GM12878 (cell line): ENCODE measurements at places on chromosomes 5 and 9. TPM values are rescaled to one million over a fixed set of nuclear protein-coding genes. Genes with fewer than 3 reads are reported as not detected.

The SPAG8 gene
- 0.91 and 1.2 TPM in 2 replicates for polyA plus RNA-seq

The SLC6A7 gene
- not detected in 2 replicates for polyA plus RNA-seq

The NDUFA8 gene
- 158 and 159 TPM in 2 replicates for polyA plus RNA-seq

The PLPP7 gene
- polyA plus RNA-seq, result 0.27 and 1.0 TPM in 2 replicates

The SUSD1 gene
- 4.4 and 7.7 TPM in 2 replicates for polyA plus RNA-seq

The MSX2 gene
- polyA plus RNA-seq, result not detected in 2 replicates

The ANKRD18A gene
- not detected in 2 replicates for polyA plus RNA-seq

The ECPAS gene
- 30.9 and 33.8 TPM in 2 replicates for polyA plus RNA-seq

The GABRA1 gene
- polyA plus RNA-seq, result not detected in 2 replicates

The SPOCK1 gene
- 0.29 and 0.53 TPM in 2 replicates for polyA plus RNA-seq

The TNFSF8 gene
- polyA plus RNA-seq, result not detected in 2 replicates

The SPINK1 gene
- polyA plus RNA-seq, result not detected in 2 replicates

The SLC2A8 gene
- 18.0 and 22.7 TPM in 2 replicates for polyA plus RNA-seq

The IL9 gene
- not detected in 2 replicates for polyA plus RNA-seq

The PCDHA1 gene
- polyA plus RNA-seq, result not detected in 2 replicates

The SYNPO gene
- polyA plus RNA-seq, result 2.0 and 2.1 TPM in 2 replicates

The IRX2 gene
- not detected in 2 replicates for polyA plus RNA-seq

The MZB1 gene
- 385 and 406 TPM in 2 replicates for polyA plus RNA-seq

The CD14 gene
- polyA plus RNA-seq, result 0.20 TPM in 1 of 2 replicates, not detected in the other

The MARCOL gene
- not detected in 2 replicates for polyA plus RNA-seq

The AHRR gene
- polyA plus RNA-seq, result 17.6 and 21.1 TPM in 2 replicates

The SGCD gene
- polyA plus RNA-seq, result not detected in 2 replicates

The GKAP1 gene
- 4.4 and 4.9 TPM in 2 replicates for polyA plus RNA-seq

The PTPN3 gene
- polyA plus RNA-seq, result 1.3 TPM in 2 replicates

The SH3RF2 gene
- not detected in 2 replicates for polyA plus RNA-seq

The LTC4S gene
- polyA plus RNA-seq, result 0.78 and 1.1 TPM in 2 replicates

The SERF1A gene
- polyA plus RNA-seq, result 3.8 and 4.2 TPM in 2 replicates
